ENCODE measurements at places on chromosomes 3 and 15. TPM values are rescaled to one million over a fixed set of nuclear protein-coding genes. Genes with fewer than 3 reads are reported as not detected.

DNA sequence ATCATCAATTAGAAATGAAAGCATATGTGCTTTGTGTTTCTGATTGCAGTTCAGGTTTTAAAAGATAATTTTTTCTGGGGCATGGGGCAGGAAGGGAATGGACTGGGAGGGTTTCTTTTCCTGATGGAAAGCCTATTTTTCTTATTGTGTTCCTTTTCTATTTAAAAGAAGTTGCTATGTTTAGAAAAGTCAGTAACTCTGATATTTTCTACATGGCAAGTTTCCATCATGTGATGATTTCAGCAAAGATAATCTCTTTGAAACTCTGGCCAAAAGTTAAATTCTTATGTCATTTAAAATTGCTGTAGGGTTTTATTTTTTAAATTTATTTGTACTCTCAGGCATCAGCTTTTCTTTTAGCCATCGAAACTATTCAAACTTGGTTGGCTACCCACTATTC lies 601.2 kb downstream of the FOXP1 start:
- DNase-seq, result no peak
- H3K27me3 ChIP-seq, result no peaks in the 10 kb centered on the region
- peaks cover 80% of the 10 kb centered on the region for H3K36me3 ChIP-seq
- H3K4me3 ChIP-seq, result no peak overlapping the region

DNA sequence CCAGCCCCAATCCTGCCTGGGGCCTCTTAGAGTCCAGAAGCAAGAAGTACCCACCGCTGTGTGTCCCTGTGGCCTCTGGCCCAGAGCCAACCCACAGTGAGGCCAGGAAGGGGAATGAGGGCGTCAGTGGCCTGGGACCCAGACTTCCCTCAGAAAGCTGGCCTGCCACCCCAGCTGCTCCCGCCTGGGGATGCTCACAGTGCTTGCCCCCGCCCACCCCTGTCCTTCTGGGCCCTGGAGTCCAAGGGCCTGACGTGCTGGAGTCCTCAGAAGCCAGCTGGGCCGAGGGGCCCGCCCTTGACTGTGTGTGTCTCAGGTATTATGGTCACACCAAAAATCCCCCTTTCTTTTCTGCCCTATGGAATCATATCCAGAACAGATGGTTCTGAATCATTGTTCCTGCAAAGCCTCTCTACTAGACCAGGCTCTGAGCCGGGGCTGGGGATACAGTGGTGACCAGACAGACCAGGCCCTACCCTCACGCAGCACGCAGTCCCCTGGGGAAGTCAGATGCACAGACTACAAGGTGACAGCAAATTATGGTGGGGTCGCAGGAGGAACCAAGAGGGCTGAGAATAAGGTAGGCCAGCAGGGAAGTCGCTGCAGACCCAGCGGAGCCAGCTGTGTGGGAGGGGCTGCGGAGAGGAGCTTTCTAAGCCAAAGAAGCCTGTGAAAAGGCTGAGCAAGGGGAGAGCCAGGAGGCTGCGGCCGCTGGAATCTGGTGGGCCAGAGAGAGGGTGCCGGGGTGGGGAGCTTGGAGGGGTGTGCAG lies 99.1 kb downstream of the VGLL4 start:
- no peak overlapping the region for H3K4me3 ChIP-seq
- peaks cover 4% of the 10 kb centered on the region for H3K36me3 ChIP-seq
- no peak overlapping the region for H3K27ac ChIP-seq
- no peak for DNase-seq

CLDN11 gene
- total RNA-seq, result not detected

DNA sequence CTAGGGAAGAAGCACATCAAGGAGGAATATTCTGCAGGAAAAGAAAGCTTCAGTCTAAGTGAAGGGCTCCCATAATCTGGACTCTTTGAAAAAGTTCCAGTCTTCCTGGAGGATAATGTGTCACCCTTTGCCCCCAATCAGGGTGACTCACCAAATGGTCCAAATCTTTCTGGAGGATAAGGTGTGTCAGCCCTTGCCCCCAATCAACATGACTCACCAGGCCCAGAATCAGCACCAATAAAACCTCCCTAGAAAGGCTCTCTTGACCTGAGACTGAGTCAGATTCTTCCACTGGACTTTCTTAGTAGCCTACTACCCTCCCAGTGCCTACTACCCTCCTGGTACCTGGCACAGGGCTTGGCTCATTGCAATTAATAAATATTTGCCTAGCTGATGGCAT lies 9.5 kb upstream of the ARL14 start:
- H3K4me3 ChIP-seq, result no peak overlapping the region
- H3K4me1 ChIP-seq, result no peaks in the 10 kb centered on the region
- H3K36me3 ChIP-seq, result no peaks in the 10 kb centered on the region
- no peaks in the 10 kb centered on the region for H3K27me3 ChIP-seq
- no peak for DNase-seq

GRCh38 chr3:24060055-24060454 lies 115.0 kb downstream of the NR1D2 start:
- H3K27me3 ChIP-seq, result peaks cover 3% of the 10 kb centered on the region
- DNase-seq, result no peak
- no peak overlapping the region for H3K4me3 ChIP-seq
- H3K27ac ChIP-seq, result no peak overlapping the region
- no peaks in the 10 kb centered on the region for H3K4me1 ChIP-seq
- no peaks in the 10 kb centered on the region for H3K36me3 ChIP-seq

GUCA1C gene
- not detected for total RNA-seq

GRCh38 chr15:64161688-64162477 lies 939 bp downstream of the PPIB start:
- peak overlapping the region; percentile 93 for H3K27ac ChIP-seq
- peaks cover 49% of the 10 kb centered on the region for H3K4me1 ChIP-seq
- H3K36me3 ChIP-seq, result peaks cover 35% of the 10 kb centered on the region
- H3K27me3 ChIP-seq, result no peaks in the 10 kb centered on the region
- DNase-seq, result no peak
- peak overlapping the region; percentile 82 for H3K4me3 ChIP-seq

COLQ gene
- total RNA-seq, result 4.3 TPM

- peaks cover 20% of the 10 kb centered on the region for H3K27me3 ChIP-seq
- H3K4me1 ChIP-seq, result peaks cover 12% of the 10 kb centered on the region
- no peak for DNase-seq
These were observed 2.0 kb downstream of the DNAJB8 start for GRCh38 chr3:128464702-128465101.

DNA sequence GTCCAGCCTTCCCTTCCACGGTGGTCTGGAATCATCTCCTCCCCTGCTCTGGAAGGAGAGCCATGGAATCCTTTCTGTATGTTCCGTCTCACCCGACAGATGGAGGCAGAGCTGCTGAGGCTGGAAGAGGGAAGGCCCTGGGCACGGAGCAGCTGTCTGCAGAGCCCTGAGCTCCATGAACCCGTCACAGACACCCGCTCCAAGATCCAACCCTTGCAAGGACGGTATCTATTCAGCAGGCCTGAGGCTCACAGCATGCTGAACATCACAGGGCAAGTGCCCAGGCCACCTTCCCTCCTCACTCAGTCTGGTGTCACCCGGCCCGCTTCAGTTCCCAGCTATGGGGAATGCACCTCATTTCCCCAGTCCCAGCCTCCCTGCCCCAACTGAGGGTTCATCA lies 103.9 kb downstream of the LRIG1 start:
- H3K4me3 ChIP-seq, result no peak overlapping the region
- peaks cover 21% of the 10 kb centered on the region for H3K4me1 ChIP-seq
- H3K27me3 ChIP-seq, result no peaks in the 10 kb centered on the region
- H3K36me3 ChIP-seq, result peaks cover 40% of the 10 kb centered on the region

DNA sequence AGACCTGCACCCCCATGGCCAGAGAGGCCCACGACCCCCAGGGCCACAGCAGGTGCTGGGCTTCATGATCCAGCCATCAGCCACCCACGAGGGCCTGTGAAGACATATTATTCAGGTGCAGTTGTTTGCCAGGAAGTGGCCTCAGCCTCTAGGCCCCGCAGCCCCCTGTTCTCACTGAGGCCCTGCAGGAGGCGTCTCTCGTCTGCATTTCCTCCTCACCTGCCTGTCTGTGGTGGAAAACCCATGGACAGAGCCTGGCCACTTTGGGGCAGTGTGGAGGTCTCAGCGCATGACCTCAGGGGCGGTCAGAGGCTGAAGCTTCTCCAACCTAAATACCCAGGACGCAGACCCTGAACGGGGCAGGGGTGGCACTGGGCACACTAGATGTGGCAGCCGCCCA lies 18.6 kb downstream of the UROC1 start:
- no peak for DNase-seq
- H3K4me3 ChIP-seq, result no peak overlapping the region
- no peaks in the 10 kb centered on the region for H3K36me3 ChIP-seq
- H3K4me1 ChIP-seq, result peaks cover 14% of the 10 kb centered on the region
- H3K27me3 ChIP-seq, result no peaks in the 10 kb centered on the region

- DNase-seq, result no peak
- H3K4me3 ChIP-seq, result no peak overlapping the region
- peaks cover 42% of the 10 kb centered on the region for H3K27me3 ChIP-seq
These were observed 12.2 kb upstream of the MEX3B start for GRCh38 chr15:82058026-82058425.

DNA sequence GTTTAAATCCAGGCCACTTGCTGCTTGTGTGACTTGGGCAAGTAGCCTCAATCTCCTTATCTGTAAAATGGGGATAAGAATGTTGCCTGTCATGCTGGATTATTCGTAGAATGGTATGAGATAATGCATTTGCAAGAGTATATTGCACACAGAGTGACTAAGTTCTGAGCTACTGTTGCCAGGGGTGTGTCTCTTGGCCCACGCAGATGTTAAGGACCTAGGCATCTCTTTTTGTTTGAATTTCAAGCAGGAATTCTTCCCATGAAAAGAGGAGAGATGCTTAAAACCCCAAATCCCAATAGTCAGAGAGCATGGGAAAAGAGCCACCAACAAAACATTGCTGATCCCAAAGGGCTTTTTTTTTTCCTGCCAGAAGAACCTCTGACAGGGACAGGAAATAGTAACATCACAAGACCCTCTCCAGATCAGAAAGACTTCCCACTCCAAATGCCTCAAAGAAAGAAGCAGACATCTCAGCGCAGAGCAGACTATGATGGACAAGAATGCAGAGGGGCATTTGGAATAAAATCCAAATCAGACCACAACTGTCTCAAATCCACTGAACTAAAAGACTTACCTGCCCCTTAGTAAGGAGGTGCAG lies 90.5 kb downstream of the MRPL46 start:
- no peak overlapping the region for H3K27ac ChIP-seq
- H3K4me3 ChIP-seq, result no peak overlapping the region
- H3K4me1 ChIP-seq, result no peaks in the 10 kb centered on the region
- no peak for DNase-seq

- peaks cover 44% of the 10 kb centered on the region for H3K4me1 ChIP-seq
- peaks cover 18% of the 10 kb centered on the region for H3K27me3 ChIP-seq
- DNase-seq, result no peak
- peaks cover 2% of the 10 kb centered on the region for H3K36me3 ChIP-seq
- H3K27ac ChIP-seq, result no peak overlapping the region
These were observed 5.3 kb upstream of the ANKDD1A start for GRCh38 chr15:64906402-64906801.

DNA sequence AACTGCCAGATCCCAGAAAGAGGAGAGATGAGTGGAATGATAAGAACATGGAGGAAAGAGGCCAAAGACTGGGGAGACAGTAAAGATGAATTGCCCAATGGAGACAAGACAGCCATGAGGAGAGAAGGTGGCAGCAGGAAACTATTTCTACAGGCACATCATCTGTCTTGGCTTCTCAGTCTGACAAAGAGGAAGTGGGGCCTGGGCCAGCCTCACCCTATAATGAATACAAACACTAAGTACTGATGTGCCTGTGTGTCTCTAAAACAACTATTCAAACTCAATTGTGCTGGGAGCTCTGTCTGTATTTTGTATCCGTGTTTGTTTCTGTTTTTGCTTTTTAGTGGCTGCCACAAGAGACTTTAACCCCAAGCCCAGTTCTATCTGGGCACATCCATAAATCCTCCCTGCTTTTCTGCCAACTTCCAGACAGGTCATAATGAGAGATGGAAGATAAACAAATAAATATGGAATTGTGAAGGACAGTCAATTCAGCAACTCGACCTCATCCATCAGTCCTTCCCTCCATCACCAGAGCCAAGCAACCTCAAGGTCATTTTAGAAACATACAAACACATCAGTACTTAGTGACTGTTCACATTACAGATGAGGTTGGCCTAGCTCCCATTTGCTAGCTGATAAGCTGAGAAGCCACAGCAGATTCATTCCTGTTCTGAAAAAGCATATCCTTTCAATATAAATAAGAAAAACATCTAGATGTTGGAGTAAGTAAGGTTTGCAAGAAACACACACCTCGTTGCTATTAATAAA lies 116.7 kb downstream of the CADPS start:
- no peak overlapping the region for H3K27ac ChIP-seq
- no peak overlapping the region for H3K4me3 ChIP-seq
- H3K36me3 ChIP-seq, result no peaks in the 10 kb centered on the region
- H3K4me1 ChIP-seq, result no peaks in the 10 kb centered on the region
- H3K27me3 ChIP-seq, result no peaks in the 10 kb centered on the region
- DNase-seq, result no peak

ZNF774 gene
- 1.1 TPM for total RNA-seq

ARNT2 gene
- not detected for total RNA-seq

GRCh38 chr15:89383365-89384175 lies 48.9 kb upstream of the POLG start:
- no peaks in the 10 kb centered on the region for H3K36me3 ChIP-seq
- no peaks in the 10 kb centered on the region for H3K4me1 ChIP-seq
- peaks cover 46% of the 10 kb centered on the region for H3K27me3 ChIP-seq
- no peak overlapping the region for H3K4me3 ChIP-seq
- no peak overlapping the region for H3K27ac ChIP-seq

DNA sequence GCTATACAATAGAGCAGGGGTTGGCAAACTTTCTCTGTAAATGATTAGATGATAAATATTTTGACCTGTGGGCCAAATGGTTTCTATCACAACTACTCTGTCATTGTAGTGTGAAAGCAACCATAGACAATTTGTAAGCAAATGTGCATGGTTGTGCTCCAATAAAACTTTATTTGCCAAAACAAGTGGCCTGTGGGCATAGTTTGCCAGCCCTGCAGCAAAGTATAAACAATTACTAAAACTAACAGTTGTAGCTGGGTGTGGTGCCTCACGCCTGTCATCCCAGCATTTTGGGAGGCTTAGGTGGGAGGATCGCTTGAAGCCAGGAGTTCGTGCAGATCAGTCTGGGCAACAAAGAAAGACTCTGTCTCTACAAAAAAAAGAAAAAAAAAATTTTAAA lies 61.6 kb downstream of the NBEAL2 start:
- no peak overlapping the region for H3K4me3 ChIP-seq
- peaks cover 28% of the 10 kb centered on the region for H3K4me1 ChIP-seq
- DNase-seq, result no peak
- H3K27ac ChIP-seq, result no peak overlapping the region
- peaks cover 53% of the 10 kb centered on the region for H3K36me3 ChIP-seq

TM2D3 gene
- 54.8 TPM for total RNA-seq
